ENCODE measurements at places on chromosomes 12 and 14.

GRCh38 chr14:100605706-100606686, 18.8 kb upstream of the BEGAIN start:
- no peak for DNase-seq

DNA sequence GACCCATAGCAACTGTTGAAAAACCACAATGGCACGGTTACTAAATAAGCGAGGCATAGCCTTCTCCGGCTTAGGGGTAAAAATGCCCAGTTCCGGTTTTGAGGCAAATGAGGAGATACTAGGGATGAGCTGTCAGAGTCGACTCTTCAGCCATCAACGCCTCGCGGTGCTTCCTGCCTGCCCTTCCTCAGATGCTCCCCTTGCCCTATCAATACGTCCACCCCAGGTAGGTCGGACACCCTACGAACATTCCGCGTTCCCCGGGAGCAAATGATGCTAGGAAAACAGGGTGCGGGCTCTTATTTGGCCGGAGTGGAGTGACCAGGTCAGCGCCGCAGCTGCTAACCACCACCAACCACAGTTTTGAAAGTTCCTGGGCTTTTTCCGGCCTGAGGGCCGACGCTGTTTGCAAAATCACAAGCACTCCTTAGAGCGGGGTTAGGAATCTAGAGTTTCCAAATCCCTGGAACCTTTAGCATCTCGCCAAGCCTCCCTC, 1.2 kb downstream of the SRSF9 start:
- no peak for DNase-seq

- DNase-seq, result no peak
Observed at GRCh38 chr12:5808981-5809380, 136.1 kb downstream of the ANO2 start.

DNA sequence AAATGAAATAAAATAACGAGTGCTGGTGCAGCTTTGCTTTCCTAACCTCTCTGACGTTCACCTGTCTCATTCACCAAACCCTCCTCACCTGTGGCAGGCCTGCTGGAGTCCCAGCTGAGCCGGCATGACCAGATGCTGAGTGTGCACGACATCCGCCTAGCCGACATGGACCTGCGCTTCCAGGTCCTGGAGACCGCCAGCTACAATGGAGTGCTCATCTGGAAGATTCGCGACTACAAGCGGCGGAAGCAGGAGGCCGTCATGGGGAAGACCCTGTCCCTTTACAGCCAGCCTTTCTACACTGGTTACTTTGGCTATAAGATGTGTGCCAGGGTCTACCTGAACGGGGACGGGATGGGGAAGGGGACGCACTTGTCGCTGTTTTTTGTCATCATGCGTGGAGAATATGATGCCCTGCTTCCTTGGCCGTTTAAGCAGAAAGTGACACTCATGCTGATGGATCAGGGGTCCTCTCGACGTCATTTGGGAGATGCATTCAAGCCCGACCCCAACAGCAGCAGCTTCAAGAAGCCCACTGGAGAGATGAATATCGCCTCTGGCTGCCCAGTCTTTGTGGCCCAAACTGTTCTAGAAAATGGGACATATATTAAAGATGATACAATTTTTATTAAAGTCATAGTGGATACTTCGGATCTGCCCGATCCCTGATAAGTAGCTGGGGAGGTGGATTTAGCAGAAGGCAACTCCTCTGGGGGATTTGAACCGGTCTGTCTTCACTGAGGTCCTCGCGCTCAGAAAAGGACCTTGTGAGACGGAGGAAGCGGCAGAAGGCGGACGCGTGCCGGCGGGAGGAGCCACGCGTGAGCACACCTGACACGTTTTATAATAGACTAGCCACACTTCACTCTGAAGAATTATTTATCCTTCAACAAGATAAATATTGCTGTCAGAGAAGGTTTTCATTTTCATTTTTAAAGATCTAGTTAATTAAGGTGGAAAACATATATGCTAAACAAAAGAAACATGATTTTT, 17.1 kb upstream of the AMN start:
- DNase-seq, result no peak

- DNase-seq, result no peak
Observed at GRCh38 chr14:56514663-56515371, 64.8 kb upstream of the TMEM260 start.

DNA sequence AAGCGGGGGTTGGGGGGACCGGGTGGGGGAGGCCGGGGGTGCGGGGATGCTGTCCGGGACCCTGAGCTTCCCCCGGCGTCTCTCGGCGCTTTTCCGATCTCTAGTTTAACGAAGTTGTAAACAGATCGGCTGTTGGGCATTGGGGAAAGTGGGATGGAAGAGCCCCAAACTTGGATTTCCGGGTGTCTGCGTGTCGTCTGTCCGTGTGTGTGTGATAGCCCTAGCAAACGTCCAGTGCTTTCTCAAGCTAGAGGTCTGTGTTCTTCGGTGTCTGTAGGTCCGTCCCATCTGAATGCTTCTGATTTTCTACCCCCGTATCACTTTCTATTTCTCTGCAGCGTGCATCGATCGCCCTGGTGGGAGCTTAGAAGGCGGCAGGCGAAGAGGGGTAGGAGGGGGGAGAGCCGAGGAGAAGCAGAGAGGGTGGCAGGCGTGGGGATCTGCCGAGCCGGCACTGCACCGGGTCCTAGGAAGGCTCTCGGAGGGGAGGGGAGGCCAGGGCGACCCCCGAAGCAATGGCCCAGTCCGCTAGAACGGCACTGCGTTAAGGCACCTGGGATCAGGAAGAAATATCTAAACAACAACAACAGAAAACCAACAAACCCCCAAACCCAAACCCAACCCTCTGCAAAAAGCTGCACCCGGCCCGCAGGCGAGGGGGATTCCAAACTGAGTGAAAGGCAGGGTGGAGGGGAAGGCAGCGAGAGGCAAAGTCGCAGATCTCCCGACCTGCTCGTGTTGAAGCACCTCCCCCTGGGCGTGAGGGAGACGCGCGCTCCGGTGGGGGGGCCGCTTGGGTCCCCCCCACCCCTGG, 1.0 kb downstream of the KCNA1 start:
- DNase-seq, result no peak

GRCh38 chr14:69323999-69324282, 64.0 kb downstream of the GALNT16 start:
- DNase-seq, result no peak

All from pulmonary artery endothelial cell (primary cell).